Tibial artery (tissue), 4 donors: ENCODE measurements at places on chromosomes 5 and 9.

DNA sequence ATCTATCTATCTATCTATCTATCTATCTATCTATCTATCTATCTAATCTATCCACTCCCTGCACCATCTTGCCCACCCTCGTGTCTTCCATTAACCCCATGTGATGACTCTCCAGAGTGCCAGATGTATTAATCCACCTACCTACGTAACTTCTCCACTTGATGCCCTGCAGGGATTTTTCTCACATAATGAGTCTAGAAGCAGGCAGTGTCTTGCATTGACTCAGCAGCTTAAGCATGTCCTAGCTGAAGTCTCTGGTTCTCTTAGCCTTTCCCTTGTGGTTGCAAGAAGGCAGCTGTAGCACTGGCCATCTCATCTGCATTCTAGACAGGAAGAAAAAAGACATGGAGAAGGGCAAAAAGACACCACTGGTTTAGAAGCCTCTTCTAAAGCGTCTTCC is 96.7 kb upstream of the ALDH1B1 start:
- DNase-seq: no peak

GRCh38 chr5:144276034-144276822 is 105.6 kb downstream of the KCTD16 start:
- no peak for DNase-seq

DNA sequence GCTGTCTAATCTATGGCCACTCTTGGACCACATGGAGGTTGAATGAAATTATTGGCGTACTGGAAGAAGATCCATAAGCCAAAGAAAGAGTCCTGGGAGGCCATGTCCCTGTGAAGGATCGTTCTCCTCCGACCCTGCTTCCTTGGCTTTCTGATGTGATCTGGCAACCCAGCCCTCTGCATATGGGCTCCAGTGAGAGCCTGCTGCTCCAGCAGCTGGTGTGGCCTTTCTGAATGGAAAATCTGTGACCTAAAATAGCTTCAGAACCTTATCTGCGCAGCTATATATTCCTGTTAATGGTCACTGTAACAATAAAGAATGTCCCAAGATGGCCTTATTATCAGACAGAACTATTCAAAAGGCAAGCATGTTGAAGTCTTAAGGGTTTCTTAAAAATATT is 40.2 kb upstream of the PHF2 start:
- no peak for DNase-seq

GRCh38 chr5:63774939-63775338 is 187.3 kb downstream of the HTR1A start:
- DNase-seq: no peak
